Activated CD8-positive, alpha-beta memory T cell treated with anti-CD3 and anti-CD28 coated beads, Interleukin-2, amount 50 U/mL, for 48 hours (primary cell): ENCODE measurements at places on chromosomes 2 and 18.

- DNase-seq = no peak
Measured at GRCh38 chr2:49770919-49771318, 616.6 kb upstream of the FSHR start.

GRCh38 chr2:70607121-70607561, 53.5 kb upstream of the TGFA start:
- no peak for DNase-seq

- no peak for DNase-seq
Measured at GRCh38 chr2:228675646-228676045, 494.2 kb upstream of the SPHKAP start.

- DNase-seq = no peak
Measured at GRCh38 chr2:28334527-28334894, 58.1 kb upstream of the FOSL2 start.

DNA sequence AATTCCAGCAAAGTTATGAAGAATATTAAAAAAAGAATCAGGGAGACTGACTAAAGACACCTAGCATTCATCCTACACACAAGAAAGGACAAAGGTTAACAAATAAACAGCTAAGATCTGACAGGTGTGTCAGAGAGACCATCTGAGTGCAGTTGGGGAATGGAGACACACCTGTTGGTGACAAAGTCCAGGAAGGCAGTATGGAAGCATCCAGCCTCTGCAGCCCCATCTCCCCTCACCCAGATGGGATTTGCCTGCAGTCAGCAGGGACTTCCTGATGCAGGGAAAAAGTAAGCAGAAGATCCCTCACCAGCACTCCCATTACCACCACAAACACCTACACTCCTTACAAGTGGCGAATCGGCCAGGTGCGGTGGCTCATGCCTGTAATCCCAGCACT, 37.9 kb downstream of the USP34 start:
- DNase-seq = no peak

DNA sequence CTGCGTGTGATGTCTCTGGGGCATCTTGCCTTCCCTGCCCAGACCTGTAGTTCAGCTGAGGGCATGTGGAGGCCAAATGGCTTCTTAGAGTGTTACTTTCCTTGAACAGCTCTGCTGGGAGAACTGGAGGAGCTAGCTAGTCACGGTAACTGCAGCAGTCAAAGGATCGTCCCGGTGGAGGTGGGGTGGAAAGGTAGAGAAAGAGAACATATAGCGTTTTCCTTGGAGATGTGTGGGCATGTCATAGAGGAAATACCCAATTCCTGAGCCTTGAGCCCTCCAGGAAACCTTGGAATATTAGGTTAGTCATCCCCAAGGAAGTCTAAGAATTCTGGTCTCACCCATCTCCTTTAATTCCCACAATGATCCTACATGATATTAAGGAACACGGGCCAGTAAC, 33.5 kb upstream of the IL37 start:
- DNase-seq = no peak

- no peak for DNase-seq
Measured at GRCh38 chr18:10732990-10733389, 207.2 kb downstream of the NAPG start.

GRCh38 chr2:187313831-187314230, 134.2 kb downstream of the CALCRL start:
- DNase-seq = no peak

- DNase-seq = no peak
Measured at GRCh38 chr2:37766106-37766505, 94.7 kb upstream of the CDC42EP3 start.

- no peak for DNase-seq
Measured at GRCh38 chr18:58549814-58550339, 79.0 kb downstream of the ALPK2 start.

- DNase-seq = no peak
Measured at GRCh38 chr2:119734047-119734446, 25.7 kb upstream of the PTPN4 start.

- DNase-seq = no peak
Measured at GRCh38 chr2:226190479-226191252, 609.0 kb downstream of the IRS1 start.

- DNase-seq = no peak
Measured at GRCh38 chr2:128911276-128911675, 592.6 kb upstream of the HS6ST1 start.

DNA sequence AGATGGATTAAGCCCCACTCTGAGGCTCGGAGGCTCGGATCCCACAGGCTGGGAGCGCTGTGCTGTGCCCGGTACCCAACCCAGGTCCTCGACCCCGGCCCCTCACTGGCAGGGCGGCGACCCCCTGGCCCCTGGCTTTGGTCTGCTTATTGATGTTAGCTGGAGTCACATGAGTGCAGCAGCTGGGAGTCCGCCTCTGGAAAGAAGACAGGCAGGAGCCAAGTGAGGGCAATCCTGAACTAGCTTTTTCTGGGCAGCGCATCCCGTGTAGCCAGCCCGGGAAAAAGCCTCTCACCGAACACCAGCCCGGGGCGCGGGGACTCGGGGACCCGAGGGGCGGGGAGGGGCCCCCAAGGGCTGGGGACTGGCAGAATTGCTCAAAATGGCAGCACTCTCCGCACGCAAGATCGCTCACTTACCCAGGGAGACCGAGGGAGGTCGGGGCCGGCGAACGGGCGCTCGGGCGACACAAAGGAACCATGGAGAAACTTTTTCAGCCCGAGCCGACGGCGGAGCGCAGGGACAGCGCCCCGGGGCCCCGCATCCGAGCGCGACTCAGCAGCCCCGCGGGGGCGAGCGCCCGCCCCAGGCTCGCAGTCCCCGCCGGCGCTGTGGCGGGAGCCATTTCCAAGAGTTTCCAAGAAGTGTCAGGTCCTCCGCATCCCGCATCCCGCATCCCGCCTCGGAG, 567 bp downstream of the TMEM200C start:
- no peak for DNase-seq

GRCh38 chr2:223122781-223123180, 70.8 kb downstream of the KCNE4 start:
- no peak for DNase-seq

GRCh38 chr2:29233428-29233827, 118.2 kb downstream of the CLIP4 start:
- DNase-seq = no peak

GRCh38 chr2:135546436-135546835, 15.2 kb downstream of the R3HDM1 start:
- no peak for DNase-seq

- DNase-seq = no peak
Measured at GRCh38 chr2:96423291-96423690, 81.9 kb downstream of the NEURL3 start.

DNA sequence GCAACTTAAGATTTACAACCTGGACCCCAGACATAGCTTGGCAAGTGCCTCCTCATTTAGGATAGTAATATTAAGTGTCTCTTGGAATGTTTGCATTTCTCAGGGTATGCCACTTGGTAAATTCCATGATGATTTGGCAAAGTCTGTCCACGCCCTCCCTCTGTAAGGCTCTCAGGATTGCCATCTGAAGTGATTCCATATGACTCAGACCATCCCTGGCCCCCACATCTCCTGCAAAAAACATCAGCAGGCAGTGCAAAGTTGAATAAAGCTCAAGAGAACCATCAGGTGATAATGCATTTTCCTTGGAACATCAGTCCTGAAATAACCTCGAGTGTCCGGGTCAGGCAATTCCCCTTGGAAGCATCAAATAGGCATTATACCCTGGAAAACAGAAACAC, 27.1 kb upstream of the PIEZO2 start:
- no peak for DNase-seq

DNA sequence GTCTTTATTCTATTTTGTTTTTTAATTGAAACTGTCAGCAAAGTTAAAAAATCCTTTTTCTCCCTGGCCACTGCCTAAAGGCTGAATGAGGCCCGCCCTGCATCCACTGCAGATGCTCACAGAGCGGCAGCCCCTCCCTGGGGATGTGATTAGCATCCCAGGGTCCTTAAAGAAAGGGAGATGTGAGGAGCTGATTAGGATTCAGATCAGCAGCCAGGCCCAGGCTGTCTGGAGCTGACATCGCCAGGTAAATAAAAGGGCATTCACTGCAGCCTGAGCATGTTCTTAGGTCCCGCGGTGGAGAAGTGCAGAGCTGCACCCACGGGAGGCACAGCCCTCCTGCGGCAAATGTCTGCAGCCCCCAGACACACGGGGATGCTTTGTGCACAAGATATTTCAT, 83.8 kb downstream of the LONRF2 start:
- DNase-seq = no peak

DNA sequence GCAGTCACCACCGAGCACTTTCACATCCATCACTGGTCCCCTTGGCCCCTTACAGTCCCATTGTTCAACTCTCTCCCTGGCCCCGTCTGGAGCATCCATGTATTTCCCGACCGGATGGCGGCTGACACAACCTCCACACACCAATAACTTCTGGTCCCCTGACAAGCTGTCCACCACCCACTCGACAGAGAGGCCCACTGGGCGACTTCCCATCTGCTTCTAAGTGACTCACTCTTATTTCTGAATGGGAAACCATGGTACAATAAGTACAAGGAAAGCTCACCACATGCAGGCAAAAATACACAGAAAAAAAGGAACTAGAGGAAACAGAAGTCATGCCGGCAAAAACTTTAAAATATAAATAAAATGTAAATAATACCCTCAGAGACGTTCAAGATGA, 82.9 kb upstream of the RAB12 start:
- DNase-seq = no peak
